Skeletal muscle cell (primary cell): ENCODE measurements at places on chromosomes 4 and X.

GRCh38 chrX:137567682-137568232, 1.8 kb downstream of the ZIC3 start:
- no peak for DNase-seq

DNA sequence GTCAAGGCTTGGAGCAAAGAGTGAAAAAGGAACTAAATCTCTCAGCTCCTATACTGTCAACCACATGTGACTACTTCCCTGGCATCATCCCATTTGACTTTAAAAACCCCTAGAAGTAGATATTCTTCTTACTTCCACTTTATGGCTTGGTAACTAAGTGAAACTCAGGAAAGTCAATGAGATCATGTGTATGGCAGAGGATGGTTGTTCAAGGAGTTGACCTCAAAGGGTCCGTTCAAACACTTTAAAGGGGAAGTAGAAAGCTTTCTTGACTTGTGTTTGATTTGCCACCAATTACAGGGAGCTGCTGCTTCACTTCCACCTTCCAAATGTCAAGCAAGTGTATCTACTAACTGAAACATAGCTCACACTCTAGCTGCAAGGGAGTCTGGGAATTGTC, 187.2 kb downstream of the RAB28 start:
- DNase-seq, result no peak

- no peak for DNase-seq
Measured at GRCh38 chr4:6388713-6389112, 83.7 kb downstream of the PPP2R2C start.

DNA sequence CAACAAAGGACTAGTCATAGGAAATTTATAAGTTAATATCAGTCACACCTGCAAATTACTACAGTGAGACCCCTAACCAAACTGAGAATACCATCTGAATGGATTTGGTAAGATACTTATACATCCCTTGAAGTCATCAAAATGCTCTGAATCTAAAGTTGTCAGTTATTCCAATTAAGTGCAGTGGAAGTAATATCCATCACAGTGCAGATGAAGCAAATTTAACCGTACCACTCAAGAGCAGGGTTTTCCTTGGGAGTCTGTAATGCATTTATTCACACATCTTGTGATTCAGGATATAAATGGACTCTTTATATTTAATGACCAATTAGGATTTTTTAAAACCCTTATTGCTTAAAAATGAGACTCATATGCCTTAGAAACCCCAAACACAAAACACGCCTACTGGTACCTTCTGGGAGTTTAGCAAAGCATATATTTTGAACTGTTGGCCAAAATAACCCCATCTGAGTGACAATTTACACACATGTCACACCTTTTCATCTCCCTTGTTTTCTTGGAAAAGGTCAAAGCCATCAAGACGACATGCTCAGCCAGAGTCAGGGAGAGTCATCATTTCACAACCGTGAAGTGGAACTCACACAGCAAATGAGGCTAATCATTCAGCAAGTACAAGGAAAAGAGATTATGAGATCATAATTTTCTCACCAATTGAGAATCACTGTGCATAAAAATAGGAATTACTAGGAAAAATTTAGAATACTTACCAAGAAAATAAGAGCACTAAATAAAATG, 303.7 kb downstream of the HNRNPD start:
- no peak for DNase-seq
